ENCODE measurements at places on chromosomes 5 and 9. TPM values are rescaled to one million over a fixed set of nuclear protein-coding genes. Genes with fewer than 3 reads are reported as not detected.

DNA sequence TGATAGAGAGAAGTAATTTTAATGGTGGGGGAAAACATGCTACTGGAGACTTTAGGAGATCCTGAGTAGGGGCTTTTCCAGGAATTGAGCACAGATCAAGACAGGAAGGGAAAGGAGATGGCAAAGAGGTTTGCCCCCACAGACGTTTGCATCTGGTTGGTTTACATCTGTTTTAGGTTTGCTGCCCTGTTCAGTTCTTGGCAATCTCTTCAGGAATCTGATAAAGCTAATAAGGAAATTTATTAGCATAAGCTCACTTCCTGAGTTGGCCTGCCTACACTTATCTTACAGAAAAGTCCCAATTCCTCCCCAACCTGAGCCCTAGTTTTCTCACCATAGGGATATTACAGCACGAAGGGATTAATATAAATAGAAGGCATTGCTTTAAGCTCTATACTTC, 3.4 kb upstream of the CFAP95 start:
- DNase-seq: no peak

- no peak for DNase-seq
Observed at GRCh38 chr9:79573412-79573923, 1.7 kb downstream of the TLE4 start.

- no peak for DNase-seq
Observed at GRCh38 chr5:180251141-180251540, 40.7 kb downstream of the MAPK9 start.

DNA sequence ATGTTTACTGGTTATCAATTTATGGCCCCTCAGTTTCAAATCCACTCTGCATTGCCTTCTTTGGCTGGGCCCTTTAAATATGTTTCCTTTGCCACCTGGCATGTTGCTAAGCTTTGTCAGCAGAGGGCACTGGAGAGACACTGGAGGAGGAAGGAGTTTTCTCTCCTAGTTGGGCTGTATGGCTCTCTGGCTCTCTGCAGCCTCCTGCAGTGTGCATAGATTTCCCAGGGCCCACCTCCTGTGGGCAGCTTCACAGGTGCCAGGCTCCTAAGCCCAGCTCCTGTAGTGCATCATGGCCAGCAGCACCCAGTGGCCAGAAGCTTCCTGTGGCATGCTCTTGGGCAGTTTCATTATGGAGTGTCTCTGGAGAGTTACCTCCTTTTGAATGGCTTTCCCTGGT, 23.3 kb downstream of the CAVIN4 start:
- peak; percentile 55 for DNase-seq

GRCh38 chr9:118670011-118670953, 699.0 kb downstream of the BRINP1 start:
- no peak for DNase-seq

DNA sequence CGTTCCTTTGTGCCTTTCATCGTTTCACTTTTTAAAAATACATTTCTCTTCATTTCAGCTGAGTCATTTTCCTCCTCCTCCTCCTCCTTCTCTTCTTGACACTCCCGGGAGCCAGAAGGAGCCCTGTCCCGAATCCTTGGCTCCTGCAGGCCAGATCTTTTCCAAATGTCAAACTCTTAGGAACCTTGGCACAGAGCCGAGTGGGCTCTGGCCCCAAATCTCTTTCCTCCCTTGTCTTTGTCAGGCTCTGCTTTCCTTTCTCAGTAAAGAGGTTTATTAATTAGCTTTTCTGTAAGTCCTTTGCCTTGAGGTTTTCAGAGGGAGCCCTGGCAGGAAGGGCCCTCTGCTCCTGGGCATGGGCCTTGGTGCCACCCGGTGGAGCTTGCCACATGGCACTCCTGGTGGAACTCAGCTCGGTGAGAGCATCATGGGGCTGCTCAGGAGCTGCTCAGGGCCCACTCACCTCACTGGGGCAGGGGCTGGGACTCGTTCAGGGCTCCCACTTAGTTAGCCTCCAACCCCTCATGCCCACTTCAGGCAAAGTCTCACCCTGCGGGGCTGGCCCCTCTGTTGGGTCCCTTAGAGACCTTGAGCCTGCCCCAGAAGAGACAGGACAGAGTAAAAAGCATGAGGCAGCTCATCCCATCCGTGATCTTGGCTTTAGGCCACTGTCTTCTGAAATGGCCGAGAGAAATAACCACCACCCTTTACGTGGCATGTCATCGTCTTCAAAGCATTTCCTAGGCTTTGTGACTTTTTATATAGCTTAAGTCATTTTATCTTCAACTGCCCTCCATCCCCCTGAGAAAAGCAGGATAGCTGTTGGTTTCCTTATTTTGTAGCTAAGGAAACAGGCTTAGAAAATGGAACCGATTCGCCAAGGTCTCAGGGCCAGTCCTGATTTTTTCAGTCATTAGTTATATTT, 17.1 kb downstream of the STC2 start:
- no peak for DNase-seq

DNA sequence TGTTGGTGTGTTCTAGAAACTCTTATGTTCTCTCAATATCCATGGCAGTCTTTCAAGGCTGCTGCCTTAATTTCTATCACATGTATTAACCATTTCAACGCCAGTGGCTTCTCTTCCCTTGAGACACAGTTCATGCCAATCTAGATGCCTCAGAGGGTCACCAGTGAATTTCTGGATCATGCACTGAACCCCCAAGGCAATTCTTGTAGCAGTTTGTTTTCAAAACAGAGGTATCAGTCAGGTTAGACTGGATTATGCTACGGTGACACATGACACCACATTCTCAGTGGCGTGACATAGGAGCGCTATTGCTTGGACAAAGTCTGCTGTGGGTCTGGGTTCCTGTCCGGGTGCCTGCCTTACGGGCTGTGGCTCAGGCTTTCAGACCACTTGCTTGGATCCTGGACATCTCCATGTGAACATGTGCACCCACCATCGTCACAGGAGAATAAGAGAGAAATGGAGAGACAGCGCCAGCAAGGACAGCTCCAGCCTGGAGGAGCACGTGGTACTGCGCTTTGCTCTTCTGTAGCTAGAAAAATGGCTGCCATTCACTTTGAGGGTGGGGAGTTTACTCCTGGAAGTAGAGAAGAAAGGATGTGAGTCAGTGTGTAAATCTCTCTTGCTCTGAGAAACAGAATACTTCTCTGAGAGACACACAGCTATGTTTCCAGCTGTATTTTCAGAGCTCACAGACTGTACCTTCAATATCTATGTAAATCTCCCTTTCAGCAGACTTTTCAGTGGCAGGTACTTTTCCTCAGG, 329.3 kb upstream of the ADCY2 start:
- DNase-seq: no peak

GRCh38 chr5:138990986-138991590, 116.0 kb upstream of the LRRTM2 start:
- no peak for DNase-seq

GRCh38 chr5:20128343-20128742, 140.3 kb upstream of the CDH18 start:
- DNase-seq: no peak

- DNase-seq: no peak
Observed at GRCh38 chr9:14220256-14220655, 93.7 kb downstream of the NFIB start.

DNA sequence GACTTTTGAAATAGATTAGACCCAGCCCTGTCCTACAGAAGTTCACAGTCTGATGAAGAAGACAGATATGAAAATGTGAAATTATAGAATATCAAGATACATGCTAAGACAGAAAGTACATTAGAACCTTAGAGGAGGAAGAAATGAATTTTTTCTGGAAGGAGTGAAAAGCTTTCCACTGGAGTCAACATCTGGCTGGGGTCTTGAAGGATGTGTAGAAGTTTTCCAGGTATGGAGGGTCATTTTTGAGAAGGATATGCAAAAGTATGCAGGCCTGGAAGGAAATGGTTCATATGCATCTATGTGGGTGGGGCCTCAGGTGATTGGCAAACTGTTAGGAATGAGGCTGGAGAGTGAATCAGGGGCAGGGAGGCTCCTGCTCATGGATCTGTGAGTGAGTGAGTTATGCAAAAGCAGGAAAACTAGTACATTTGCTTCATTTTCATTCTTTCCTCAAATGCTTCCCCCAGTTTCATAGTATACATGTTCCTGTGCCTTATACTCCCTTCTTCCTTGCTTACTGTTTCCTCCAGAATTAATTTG, 142.3 kb downstream of the GRIA1 start:
- no peak for DNase-seq

- DNase-seq: peak; percentile 30
Observed at GRCh38 chr5:115168829-115169486, 750 bp downstream of the TRIM36 start.

GRCh38 chr5:133749331-133749985, 137.1 kb upstream of the FSTL4 start:
- DNase-seq: no peak

GRCh38 chr5:39063037-39063436, 11.2 kb downstream of the RICTOR start:
- DNase-seq: no peak

- peak; percentile 84 for DNase-seq
Observed at GRCh38 chr5:127875235-127876021, 172.2 kb downstream of the CCDC192 start.

DNA sequence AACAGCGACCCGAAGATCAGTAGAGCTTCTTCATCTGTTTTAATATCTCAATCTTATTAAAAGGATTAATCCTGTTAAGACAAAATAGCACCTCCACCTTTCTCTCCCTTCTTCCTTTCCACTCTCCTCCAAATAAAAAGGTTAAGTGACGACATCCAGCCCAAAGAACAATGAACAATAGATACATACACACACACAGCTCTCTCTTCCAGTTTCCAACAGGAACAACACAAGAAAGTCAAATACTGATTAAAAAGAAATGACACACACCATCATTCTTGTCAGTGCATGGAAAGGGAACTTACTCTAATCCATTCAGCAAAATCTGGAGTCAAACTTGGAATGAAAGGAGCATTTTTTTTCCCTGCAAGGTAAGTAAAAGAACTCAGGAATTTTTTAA, 2.8 kb downstream of the ARL15 start:
- no peak for DNase-seq

GRCh38 chr9:99929652-99930051, 23.2 kb downstream of the STX17 start:
- DNase-seq: no peak

DNA sequence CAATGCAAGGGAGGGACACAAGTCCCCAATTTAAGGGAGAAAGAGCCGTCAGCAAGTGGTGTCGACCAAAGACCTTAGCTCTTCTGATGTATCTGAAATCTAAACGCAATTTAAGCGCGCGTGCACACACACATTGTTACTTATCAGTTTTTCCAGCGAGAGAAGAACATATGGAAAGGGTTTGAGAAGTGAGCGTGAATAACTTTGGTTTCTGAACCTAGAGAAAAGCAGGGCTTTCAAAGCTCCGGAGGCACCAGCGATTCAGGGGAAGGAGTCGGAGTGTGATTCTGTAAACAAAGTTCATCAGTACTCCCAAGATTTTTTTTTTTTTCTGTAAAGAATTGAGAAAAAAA, 191.8 kb downstream of the MEF2C start:
- no peak for DNase-seq

DNA sequence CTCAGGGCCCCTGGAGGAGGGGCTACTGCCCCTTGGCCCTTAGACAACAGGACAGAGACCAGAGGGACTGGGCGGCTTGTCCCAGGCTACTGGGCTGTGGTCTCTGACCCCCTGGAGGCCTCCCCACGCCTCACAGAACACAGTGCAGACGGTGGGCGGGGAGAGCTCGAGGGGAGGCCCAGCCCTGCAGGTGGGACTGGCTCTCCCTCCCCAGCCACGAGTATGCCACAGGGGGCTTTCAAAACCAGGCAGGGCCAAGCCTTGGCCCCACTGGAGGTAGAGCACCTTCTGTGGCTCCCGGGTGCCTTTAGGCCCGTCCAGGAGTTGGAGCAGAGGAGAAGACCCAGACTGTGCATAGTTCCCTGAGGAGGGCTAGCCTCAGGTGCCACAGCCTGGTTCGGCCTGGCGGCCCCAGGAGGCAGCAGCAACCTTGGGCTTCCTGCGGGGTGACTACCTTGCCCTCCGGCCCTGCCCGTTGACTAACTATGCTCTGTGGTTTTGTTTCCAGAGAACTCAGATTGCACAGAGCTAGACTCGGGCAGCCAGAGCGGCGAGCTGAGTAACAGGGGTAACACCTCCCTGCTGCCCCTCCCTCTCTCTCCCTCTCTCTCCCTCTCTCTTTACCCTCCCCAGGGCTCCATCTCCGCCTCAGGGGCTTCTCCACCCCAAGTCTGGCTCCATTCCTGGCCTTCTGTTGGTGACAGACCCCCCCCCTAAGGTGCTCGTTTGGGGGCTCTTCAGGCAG, 15.5 kb downstream of the CARD19 start:
- DNase-seq: no peak

DNA sequence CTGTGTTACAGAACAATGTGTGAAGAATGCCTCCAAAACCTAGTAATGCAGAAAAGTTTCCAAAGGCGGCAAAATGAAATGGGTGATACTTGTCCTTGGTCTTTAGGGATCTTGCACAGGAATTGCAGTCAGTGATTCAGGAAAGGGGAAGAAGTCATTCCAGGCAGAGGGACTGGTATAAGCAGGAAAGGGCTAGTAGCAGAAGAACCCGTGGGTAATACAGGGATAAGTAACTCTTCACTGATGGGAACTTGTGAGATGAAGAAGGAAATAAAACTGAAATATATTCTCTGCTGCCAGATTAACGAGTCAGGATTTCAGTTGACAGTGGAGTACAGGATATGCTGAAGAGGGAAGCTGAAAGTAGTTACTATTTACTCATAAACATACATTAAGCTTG, 1.2 kb downstream of the SRFBP1 start:
- DNase-seq: no peak

DNA sequence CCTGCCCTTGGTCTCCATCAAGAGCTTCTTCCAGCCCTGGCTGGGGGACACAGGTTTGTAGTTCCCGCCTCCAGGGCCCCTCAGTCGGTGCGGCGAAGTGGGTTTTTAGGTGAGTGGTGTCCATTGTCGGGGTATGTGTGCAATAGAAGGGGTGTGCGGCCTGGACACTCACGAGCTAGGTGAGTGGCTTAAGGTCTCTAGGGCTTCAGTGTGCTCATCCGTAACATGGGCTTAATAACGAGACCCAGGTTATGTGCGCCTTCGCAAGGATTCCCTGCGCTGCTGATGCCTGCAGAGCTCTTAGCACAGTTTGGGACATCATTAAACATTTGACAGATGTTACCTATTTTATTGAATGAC, 656 bp downstream of the CEP78 start:
- no peak for DNase-seq

GRCh38 chr9:99433555-99433954, 211.5 kb downstream of the SEC61B start:
- DNase-seq: peak; percentile 54

- DNase-seq: no peak
Observed at GRCh38 chr5:39698838-39699560, 274.2 kb upstream of the DAB2 start.

GRCh38 chr9:111144741-111145140, 106.5 kb upstream of the LPAR1 start:
- no peak for DNase-seq

AHRR gene
- total RNA-seq: 1.3 TPM

SEMA4D gene
- total RNA-seq: 23.3 TPM

SPDL1 gene
- 45.8 TPM for total RNA-seq

IL9 gene
- not detected for total RNA-seq

APBA1 gene
- total RNA-seq: 6.7 TPM

RGS7BP gene
- total RNA-seq: not detected

KLF9 gene
- total RNA-seq: 0.87 TPM

TAF11L8 gene
- not detected for total RNA-seq

OLFML2A gene
- total RNA-seq: 0.88 TPM

AK6 gene
- total RNA-seq: 33.6 TPM

SHOC1 gene
- total RNA-seq: not detected

CAMK2A gene
- total RNA-seq: not detected

FAM200C gene
- total RNA-seq: 7.5 TPM

NHP2 gene
- total RNA-seq: 193 TPM

Data from Calu3 (cell line).